ENCODE measurements at places on chromosomes 3 and 15. TPM values are rescaled to one million over a fixed set of nuclear protein-coding genes. Genes with fewer than 3 reads are reported as not detected.
A peak's percentile ranks its signal among the peaks of the same experiment; 100 is the strongest.

GRCh38 chr3:46141813-46142212 lies 66.3 kb downstream of the CCR1 start:
- DNase-seq, result no peak

DNA sequence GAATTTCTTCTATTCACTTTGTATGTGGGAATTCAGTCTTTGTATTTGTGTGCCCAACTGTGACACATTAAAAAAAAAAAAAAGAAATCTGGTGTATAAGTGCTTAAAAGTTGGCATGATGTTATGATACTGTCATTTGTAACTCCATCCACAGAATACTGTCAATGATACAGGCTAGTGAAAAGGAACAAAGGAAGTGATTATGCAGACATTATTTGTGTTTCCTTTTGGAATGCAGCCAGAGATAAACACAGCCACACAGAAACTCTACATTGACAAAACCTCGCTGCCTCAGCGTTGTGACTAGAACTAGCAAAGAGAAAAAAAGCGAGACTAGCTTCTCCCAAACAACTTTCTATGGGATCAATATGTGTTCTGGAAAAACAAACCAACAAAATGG lies 519.2 kb upstream of the AGTR1 start:
- no peak for DNase-seq

- DNase-seq, result no peak
Observed at GRCh38 chr3:42736531-42736930, 33.9 kb upstream of the HHATL start.

DNA sequence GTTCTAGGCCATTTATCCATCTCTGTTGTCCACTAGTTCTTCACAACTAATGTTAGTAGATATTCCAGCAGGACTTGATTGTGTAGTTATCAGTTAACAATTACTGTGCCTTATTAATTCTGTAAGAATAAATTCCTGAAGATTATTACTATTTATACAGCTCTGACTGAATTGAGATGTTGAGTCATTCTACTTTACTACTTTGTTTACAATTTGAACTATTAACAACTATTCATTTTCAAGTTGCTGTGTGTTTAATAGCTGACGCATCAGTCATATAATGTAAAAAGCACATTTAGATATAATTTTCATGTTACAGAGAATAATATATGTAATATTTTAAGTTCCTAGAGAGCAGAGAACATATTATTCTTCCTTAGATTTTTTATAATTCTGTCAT lies 21.1 kb downstream of the DZIP3 start:
- no peak for DNase-seq

GRCh38 chr15:85179700-85180099 lies 198.0 kb downstream of the PDE8A start:
- DNase-seq, result no peak

- DNase-seq, result no peak
Observed at GRCh38 chr3:106212665-106213222, 343.9 kb upstream of the CBLB start.

GRCh38 chr3:66394019-66394752 lies 106.6 kb downstream of the LRIG1 start:
- DNase-seq, result no peak

DNA sequence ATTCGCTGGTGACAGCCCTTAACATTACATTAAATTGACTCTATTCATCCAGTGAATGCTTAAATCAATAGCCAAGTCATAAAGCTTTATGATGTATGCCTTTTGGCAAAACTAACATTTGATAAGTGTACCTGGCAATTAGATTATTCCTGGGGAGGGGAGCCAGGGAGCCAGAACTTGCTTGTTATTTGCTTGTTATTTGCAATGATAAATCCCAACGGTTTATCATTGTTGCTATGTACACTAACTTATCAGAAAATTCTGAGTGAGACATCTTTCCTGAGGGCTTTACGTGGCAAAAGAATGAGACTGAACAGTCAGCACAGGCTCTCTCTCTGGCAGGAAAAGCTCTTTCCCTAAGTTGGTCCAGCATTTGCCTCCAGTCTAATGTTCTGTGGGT lies 35.8 kb upstream of the FBN1 start:
- DNase-seq, result peak; percentile 49

DNA sequence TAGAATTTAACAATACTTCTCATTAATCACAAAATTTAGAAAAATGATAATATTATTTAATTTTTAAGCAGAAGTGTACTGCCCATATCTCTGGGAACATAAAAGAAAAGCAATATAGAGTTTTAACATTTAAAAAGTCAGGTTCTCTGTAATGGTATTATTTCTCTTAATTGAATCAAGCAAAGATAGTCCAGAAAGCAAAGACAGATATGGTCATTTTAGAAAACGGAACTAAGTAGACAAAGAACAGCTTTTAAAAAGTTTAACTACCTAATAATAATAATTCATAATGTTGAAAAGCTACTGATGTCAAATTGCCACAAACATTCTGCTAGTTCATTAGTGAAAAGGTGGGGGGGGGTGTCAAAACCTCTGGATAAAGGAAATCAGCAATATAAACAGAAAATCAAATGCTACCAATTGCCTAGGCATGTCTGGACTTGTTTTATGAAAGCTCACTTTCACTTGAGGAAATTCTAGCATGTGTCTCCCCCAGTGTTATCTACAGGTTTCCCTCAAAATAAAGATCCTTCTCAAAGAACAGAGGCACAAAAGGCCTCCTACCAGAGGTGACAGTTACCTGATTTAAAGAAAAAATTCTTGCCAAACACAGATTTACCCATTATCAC lies 1.7 kb downstream of the ZMAT3 start:
- DNase-seq, result no peak

- no peak for DNase-seq
Observed at GRCh38 chr15:99180086-99180963, 69.1 kb downstream of the TTC23 start.

- peak; percentile 68 for DNase-seq
Observed at GRCh38 chr3:100033903-100034471, 80.3 kb downstream of the FILIP1L start.

DNA sequence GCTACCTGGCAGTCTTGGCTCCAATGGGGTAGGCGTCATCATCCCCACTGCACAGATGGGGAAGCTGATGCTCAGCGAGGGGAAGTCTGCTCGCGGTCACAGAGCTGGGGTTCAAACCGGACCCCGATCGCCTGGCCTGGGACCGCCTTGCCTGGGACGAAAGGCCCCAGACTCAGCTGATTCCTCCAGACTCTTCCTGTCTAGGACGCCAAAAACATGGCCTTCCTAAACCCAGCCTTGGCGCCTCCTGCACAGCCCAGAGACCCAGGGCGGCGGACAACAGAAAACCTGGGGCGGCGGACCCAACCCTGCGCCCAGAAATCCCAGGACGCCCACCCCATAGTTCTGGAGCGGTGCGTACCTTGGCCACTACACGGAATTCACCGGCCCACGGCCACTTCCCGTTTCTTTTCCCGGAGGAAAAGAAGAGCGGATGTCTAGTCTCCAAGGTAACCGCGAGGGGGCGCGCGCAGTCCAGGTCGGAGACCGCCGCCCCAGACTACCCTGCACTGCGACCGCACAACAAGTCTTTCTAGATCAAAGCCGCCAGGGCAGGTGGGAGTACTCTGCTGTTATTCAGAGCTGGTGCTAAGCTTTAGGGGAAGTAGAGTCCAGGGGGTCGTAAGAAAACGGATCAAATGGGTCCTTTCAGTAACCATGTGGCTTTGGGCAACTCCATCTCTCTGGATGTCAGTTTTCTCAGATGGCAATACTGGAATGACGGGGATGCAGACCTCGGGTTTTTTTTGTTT lies 4.9 kb upstream of the IL17RD start:
- DNase-seq, result no peak

- DNase-seq, result no peak
Observed at GRCh38 chr15:89575656-89576416, 567 bp downstream of the TICRR start.

GRCh38 chr15:74535388-74536084 lies 5.5 kb upstream of the ARID3B start:
- no peak for DNase-seq

GRCh38 chr15:29111705-29112281 lies 157.8 kb downstream of the NSMCE3 start:
- no peak for DNase-seq

RFC4 gene
- 18.7 TPM for total RNA-seq

VEPH1 gene
- total RNA-seq, result 6.4 TPM

KBTBD13 gene
- 0.30 TPM for total RNA-seq

EIF4E3 gene
- 11.0 TPM for total RNA-seq

PLCH1 gene
- 2.0 TPM for total RNA-seq

WDR93 gene
- 0.20 TPM for total RNA-seq

Measured in skin of body (tissue), 3 donors.